Adrenal gland (tissue), 19 donors: ENCODE measurements at places on chromosomes 4 and X. TPM values are rescaled to one million over a fixed set of nuclear protein-coding genes. Genes with fewer than 3 reads are reported as not detected.
A peak's percentile ranks its signal among the peaks of the same experiment; 100 is the strongest.

DNA sequence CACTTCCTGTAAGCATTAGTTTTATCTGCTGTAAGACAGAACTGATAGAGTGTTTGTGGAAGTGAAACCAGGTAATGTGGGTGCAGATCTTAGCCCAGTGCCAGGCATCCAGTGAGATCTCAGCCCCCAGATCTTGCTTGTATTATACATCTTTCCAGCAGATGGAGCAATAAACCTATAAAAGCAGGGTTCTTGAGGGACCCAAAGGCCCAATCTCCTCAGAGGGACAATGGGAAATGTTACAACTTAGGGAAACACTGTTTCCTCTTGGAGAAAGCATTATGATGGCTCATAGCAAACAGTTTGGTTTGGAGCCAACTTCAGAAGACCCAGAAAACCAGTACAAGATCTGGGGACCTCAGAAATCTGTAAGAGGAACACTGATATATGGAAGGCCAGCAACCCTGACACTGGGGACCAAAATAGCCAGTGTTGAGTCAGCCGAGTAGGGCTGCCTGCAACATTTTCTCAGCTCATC is 206.3 kb downstream of the SLC7A11 start:
- no peak for DNase-seq

The TCEAL2 gene
- 0.68 TPM for total RNA-seq

DNA sequence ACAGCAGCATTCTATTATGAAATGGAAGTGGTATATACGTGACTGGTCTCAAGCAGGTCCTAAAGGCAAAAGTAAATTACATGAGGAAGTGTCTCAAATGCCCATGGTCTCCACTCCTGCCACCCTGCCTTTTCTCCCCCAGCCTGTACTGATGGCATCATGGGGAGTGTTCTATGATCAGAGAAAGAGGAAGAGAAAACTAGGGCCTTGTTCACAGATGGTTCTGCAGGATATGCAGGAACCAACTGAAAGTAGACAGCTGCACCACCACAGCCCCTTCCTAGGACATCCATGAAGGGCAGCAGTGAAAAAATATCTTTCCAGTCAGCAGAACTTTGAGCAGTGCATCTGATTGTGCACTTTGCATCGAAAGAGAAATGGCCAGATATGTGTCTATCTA is 901.5 kb downstream of the ARAP2 start:
- DNase-seq: no peak

DNA sequence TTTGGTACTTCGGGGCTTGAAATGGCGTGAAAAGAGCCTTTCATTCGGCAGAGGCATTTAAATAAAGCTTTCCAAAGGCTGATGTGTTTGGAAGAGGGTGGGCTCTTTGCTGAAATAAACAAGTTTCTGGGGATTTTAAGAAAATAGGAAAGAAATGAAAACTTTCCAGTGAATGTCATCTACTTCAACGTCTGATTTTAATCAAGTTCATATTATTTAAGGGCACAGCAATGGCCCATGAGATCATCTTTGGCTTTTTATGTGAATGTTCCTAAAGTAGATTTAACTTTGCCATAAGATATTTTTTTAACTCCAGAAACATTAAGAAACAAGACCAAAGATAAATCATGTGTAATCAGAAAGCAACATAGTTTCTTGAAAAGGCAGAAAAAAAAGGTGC is 69.8 kb upstream of the TTC29 start:
- DNase-seq: no peak

The SPON2 gene
- 14.1 TPM for total RNA-seq

The NLGN3 gene
- 51.6 TPM for total RNA-seq

GRCh38 chr4:6296026-6296425 is 26.4 kb downstream of the WFS1 start:
- DNase-seq: no peak

DNA sequence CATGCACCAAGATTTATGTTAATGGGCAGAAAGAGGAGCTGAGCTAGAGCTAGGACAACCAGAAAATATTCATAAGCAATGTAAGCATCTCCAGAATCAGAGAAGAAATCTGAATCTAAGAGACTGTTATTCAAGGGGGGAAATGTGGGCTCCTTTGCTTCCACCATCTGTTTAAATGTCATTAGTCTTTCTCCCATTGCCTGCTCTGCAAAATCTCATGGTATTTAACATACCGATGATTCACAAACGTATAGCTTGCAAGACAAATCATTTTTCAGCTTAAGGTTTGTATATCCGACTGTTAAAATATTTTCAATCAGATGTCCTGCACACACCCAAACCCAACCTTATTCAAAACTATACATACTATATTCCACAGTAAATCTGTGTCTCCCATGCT is 133.4 kb upstream of the TACR3 start:
- no peak for DNase-seq

- peak; percentile 31 for DNase-seq
Measured at GRCh38 chr4:184978211-184978610, 40.1 kb upstream of the HELT start.

DNA sequence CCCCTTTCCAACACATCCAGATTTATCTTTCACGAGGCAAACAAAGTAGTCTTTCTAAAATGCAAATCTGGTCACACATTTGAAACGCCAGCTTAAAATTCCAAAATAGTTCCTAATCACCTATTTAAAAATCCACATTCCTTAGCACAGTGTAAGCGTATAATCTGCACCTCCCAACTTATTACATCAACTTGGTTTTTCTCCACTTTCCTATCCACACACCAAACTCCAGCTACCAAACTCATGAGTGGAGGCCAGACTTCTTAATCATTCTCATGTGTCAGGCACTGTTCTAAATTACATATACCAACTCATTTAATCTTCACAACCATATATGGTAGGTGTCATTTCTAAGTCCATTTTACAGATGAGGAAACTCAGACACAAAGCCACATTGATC is 33.8 kb downstream of the ENOX2 start:
- DNase-seq: no peak

The UCP1 gene
- not detected for total RNA-seq

The PLXNB3 gene
- total RNA-seq: 60.4 TPM

- DNase-seq: no peak
Measured at GRCh38 chr4:175708739-175709138, 103.3 kb downstream of the GPM6A start.

The RHOXF2B gene
- not detected for total RNA-seq

DNA sequence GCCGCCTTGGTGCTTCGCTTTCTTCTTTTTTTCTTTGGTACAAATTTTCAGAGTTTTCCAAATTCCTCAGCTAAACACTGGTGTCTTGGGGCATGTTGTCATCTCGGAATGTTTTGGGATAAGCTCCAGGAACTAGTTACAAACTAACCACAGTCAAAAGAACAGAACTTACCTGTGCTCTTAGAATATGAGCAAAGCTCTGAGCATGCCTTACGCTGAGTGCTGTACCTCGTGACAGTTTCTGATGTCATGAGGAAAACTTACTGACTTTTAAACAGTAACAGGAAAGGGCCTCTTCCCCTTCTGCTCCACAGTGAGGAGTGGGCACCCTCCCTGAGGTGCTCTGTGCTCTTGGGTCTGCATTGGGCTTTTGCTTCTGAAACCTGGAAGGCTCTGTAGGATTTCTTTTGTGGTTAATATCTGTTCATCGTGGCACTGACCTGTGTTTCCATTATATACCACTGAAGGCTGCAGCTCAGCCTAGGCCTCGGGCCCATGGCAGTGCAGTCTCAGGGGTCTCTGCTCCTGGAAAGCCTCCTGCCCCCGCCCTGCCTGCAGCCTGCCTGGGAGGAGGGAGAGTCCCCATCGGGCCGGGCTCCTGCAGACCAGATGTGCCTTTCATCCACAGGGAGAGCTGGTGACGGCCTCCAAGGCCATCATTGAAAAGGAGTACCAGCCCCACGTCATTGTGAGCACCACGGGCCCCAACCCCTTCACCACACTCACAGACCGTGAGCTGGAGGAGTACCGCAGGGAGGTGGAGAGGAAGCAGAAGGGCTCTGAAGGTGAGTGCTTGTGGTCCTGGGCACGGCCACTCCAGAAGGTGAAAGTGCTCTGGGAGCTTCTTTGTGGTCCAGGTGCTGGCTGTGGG is 48.7 kb downstream of the NOP14 start:
- DNase-seq: no peak

DNA sequence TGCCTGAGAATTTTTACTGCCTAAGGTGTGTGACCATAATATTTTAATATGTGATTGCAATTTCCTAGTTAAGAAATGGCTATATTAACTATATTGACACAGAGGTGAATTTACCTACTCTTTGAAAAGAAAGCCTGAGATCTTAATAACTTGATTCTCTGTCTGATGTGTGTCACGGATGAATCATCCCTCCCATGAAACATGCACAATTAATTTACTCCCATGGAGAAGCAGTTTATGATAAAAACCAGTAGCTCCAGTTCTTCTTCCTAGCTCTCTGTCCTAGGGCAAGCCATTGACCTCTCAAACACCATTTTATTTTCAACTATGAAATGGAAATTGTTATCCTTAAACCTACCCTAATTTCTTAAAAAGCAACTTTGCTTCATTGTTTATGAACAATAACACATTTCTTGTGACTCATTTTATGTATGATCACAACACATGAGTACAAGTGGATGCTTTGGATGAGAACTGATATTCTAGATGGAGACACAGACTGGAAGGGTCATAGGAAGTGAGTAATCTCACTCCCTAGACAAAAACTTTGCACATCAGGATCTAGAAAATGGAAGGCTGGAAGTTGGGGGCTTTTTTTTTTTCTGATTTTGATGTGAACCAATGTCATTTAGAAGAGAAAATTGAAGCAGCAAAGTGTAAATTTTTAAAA is 438.3 kb downstream of the GPAT3 start:
- DNase-seq: no peak

DNA sequence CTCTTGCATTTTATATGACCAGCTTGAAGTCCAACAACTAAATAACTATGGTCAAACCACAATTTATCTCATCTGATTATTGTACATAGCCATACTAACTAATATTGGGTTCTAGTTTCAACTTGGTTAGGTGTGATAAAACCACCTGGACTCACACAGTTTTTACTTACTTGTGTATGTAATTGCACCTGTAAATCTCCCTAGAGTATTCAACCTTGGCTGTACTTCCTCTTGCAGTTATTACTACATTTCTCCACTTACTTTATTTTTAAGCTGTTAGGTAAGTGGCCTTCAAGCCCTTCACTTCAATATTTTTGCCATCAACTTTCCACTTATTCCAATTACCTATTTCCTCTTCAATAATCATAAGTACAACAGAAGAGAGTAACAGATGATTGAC is 115.8 kb upstream of the ANKRD50 start:
- DNase-seq: no peak

The BEX2 gene
- 118 TPM for total RNA-seq

GRCh38 chr4:82713856-82714255 is 84.7 kb downstream of the SCD5 start:
- DNase-seq: no peak

GRCh38 chrX:12579311-12579710 is 211.9 kb upstream of the PRPS2 start:
- DNase-seq: no peak

DNA sequence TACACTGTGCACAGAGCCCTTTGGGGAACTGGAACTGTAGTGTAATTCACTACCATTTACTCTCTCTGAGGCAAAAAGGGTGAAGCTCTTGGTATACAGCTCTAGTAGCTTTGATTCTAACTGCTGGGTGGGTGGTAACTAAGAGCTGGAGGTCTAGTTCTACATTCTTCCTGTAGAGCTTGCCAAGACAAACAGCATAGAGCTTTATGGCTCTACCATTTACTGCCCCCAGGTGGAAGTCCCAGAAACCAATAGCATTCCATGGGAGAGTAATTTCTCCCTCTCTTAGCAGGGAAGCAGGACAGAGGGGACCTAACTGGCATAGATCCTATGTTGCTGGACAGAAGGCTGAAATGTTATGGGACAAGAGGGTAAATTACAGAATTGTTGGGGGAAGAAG is 26.7 kb downstream of the HDAC8 start:
- DNase-seq: no peak

The SSX2B gene
- total RNA-seq: not detected

The CPXCR1 gene
- total RNA-seq: not detected

DNA sequence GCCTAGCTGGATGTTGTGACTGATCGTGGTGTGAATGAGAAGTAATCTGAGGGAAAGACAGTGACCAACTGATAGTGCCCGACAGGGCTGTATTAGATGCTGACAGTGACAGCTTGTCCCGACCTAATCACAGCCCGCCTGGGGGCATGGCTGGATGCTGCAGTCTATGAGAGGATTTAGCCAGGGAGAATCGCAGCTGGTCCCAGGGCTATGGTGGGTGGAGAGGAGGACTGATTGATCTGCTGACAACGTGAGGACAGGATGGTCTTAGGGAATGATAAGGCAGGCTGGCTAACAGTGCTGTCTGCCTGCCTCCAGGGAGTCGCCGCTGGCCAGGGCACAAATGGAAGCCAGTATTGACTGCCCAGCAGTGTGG is 621 bp upstream of the SUV39H1 start:
- DNase-seq: no peak

GRCh38 chr4:6275898-6276806 is 6.5 kb downstream of the WFS1 start:
- no peak for DNase-seq

The SYNPO2 gene
- total RNA-seq: 31.4 TPM

- no peak for DNase-seq
Measured at GRCh38 chr4:143486314-143486713, 27.2 kb upstream of the SMARCA5 start.

The NCBP2L gene
- total RNA-seq: 1.7 TPM

The NUDT11 gene
- 2.0 TPM for total RNA-seq
